Dorsolateral prefrontal cortex (tissue), 122 donors: ENCODE measurements at places on chromosomes 16 and 17. TPM values are rescaled to one million over a fixed set of nuclear protein-coding genes. Genes with fewer than 3 reads are reported as not detected.
A peak's percentile ranks its signal among the peaks of the same experiment; 100 is the strongest.

The XYLT1 gene
- 34.6 TPM for total RNA-seq

The NOS2 gene
- 4.7 TPM for total RNA-seq

The WNT3 gene
- total RNA-seq: 23.4 TPM

The PRSS27 gene
- total RNA-seq: 2.2 TPM

The KCNH6 gene
- 0.97 TPM for total RNA-seq

GRCh38 chr17:17913695-17914332, 58.4 kb downstream of the TOM1L2 start:
- no peak for DNase-seq

- peak; percentile 79 for DNase-seq
These were observed 17.5 kb downstream of the PRMT7 start for GRCh38 chr16:68328151-68328859.

GRCh38 chr17:9242497-9242881, 221.2 kb downstream of the NTN1 start:
- DNase-seq: no peak

- no peak for DNase-seq
These were observed 10.0 kb upstream of the ABCA3 start for GRCh38 chr16:2350500-2350899.

- DNase-seq: no peak
These were observed 2.4 kb downstream of the ACTG1 start for GRCh38 chr17:81509972-81510784.

DNA sequence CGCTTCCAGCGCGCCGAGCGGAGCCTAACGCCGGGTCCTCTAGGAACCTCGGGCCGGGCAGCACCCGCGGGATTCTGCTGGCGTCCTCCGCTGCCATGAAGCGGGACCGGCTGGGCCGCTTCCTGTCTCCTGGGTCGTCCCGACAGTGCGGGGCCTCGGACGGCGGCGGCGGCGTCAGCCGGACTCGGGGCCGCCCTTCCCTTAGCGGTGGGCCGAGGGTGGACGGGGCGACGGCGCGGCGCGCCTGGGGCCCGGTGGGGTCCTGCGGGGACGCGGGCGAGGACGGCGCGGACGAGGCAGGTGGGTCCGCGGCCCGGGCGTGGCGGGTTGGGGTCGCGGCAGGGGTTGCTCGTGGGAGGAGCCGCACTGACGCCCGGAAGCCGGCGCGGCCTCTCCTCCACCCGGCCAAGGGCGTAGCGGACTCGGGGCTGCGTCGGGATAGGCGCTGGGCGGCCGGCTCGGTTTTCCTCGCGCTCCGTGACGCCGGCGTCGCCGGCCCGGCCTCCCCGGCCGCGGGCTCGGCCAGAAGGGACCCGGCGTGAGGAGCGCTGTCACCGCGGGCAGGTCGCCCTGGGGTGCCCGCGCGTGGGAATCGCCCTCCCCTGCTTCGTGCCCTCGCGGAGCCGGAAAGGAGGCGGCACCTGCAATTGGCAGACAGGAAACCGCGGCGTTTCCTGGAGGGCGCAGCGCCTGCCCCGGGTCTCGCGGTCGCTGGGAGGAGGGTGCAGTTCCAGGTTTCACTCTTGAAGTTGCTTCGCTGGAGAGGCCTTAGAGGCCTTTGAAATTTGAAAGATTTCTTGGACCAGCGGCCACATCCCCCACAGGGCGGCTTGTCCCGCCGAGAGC, 432 bp downstream of the ZNF276 start:
- peak; percentile 57 for DNase-seq

- DNase-seq: no peak
These were observed 16.1 kb upstream of the UBTF start for GRCh38 chr17:44235583-44235936.

DNA sequence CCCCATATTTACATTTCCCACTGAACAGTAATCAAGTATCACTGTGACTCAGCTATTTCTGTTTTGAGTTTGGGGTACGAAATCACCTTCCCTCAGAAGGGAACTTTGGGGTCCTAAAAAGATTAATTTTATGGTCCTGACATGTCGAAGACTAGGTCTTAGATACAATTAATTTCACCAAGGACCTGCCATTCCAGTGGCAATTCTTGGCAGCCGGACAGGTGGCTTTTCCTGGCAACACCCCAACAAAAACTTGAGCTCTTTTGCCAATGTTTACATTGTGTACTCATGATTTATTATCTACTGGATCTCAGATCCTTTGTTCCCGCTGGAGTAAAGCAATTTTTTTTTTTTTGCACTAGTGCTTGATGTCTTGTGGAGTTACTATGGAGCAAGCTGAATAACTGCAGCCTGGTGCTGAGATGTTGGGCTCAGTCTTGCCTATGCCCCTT, 14.4 kb downstream of the SLFN5 start:
- no peak for DNase-seq

DNA sequence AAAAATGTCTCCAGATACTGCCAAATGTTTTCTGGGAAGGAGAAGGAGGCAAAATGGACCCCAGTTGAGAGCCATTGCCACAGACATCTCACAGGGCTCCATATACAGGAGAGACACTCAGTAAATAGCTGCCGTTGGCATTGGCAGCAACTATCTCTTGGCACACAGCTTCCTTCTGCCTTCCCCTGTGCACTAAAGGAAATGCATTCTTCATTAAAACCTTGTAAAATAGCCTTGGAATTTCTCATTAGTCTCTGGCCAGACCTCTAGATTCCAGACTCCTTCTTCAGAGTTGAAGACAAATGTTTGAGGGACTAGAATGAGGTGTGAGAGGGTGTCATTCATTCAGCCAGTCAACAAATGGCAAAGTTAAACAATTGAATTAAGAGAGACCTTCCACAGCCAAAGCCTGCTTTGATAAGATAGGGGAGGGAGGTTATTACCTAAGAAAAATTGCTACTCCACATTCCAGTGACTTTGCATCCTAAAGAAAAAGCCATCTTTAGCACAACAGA, 223.9 kb upstream of the HS3ST3A1 start:
- DNase-seq: no peak
